Ascending aorta (tissue), 2 donors: ENCODE measurements at places on chromosomes 7 and 10.
A peak's percentile ranks its signal among the peaks of the same experiment; 100 is the strongest.

DNA sequence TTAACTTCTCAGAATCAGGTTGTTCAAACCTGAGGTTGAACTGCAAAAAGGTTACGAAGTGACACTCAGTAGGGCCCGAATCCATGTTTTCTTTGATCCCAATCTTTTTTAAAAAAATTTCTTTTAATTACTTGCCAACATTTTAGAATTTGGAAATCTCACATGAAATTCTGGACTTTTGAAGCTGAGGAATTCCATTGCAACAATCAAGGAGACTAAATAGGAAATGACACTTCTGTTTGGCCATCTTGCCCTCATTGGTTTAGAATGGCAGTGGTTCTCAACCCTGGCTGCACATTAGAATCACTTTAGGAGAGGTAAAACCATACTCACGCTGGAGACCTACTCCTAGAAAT lies 471 bp upstream of the TOMM7 start:
- no peaks in the 10 kb centered on the region for H3K36me3 ChIP-seq
- peak overlapping the region; percentile 80 for H3K27ac ChIP-seq
- DNase-seq = no peak
- no peaks in the 10 kb centered on the region for H3K27me3 ChIP-seq

GRCh38 chr7:43594020-43594419 lies 11.1 kb downstream of the STK17A start:
- H3K4me3 ChIP-seq = no peak overlapping the region
- no peak overlapping the region for H3K27ac ChIP-seq
- H3K36me3 ChIP-seq = peaks cover 21% of the 10 kb centered on the region

- H3K27me3 ChIP-seq = no peaks in the 10 kb centered on the region
- no peak overlapping the region for H3K27ac ChIP-seq
Measured at GRCh38 chr7:129341816-129342806, 92.1 kb upstream of the STRIP2 start.

- H3K27me3 ChIP-seq = no peaks in the 10 kb centered on the region
- H3K4me1 ChIP-seq = no peaks in the 10 kb centered on the region
- DNase-seq = no peak
Measured at GRCh38 chr7:10888861-10889260, 84.8 kb upstream of the PHF14 start.

- H3K4me3 ChIP-seq = no peak overlapping the region
- no peaks in the 10 kb centered on the region for H3K4me1 ChIP-seq
Measured at GRCh38 chr10:10397906-10398305, 619.8 kb upstream of the CELF2 start.

DNA sequence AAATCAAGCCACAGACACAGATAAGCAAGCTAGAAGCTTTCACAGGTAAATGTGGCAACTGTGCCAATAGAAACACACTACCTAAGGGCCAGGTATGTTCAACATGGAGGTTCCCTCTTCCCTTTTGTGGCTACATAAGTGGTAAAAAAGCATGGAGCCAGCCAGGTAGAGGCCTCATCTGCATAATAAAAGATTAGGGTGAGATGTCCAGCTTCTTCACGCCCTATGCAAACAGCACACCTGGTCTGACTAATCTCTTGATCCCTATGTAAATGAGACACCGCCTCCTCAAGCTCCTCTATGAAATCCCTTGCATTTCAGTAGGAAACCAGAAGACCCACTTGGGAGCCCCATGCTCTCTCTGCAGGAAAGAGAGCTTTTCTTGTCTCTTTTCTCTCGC lies 282.2 kb downstream of the NEBL start:
- no peak overlapping the region for H3K27ac ChIP-seq
- no peaks in the 10 kb centered on the region for H3K4me1 ChIP-seq

- H3K4me1 ChIP-seq = no peaks in the 10 kb centered on the region
- peak overlapping the region; percentile 69 for H3K27ac ChIP-seq
- DNase-seq = no peak
- no peaks in the 10 kb centered on the region for H3K27me3 ChIP-seq
Measured at GRCh38 chr10:87660484-87661133, 931 bp downstream of the PAPSS2 start.

DNA sequence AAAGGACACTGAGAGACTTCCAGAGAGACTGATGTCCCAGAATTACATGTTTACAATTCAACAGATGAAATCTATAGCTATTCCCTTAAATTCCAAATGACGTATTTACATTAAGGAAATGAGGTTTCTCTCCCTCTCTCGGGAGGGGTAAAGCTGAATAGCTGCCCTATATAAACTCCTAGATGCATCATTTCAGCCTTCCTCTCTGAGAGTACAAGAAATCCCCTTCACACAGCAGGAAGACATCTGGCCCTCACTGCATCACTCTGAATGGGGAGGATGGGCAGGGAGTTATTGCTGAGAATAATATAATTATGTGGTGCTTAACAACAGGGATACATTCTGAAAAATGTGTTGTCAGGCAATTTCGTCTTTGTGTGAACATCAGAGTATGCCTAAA lies 11.0 kb downstream of the POT1 start:
- no peaks in the 10 kb centered on the region for H3K4me1 ChIP-seq
- H3K36me3 ChIP-seq = peaks cover 13% of the 10 kb centered on the region
- H3K27me3 ChIP-seq = no peaks in the 10 kb centered on the region
- H3K27ac ChIP-seq = no peak overlapping the region
- no peak overlapping the region for H3K4me3 ChIP-seq

GRCh38 chr10:23371073-23371472 lies 26.5 kb upstream of the C10orf67 start:
- no peak for DNase-seq
- H3K27ac ChIP-seq = no peak overlapping the region
- H3K4me1 ChIP-seq = no peaks in the 10 kb centered on the region
- H3K4me3 ChIP-seq = no peak overlapping the region
- H3K36me3 ChIP-seq = no peaks in the 10 kb centered on the region
- H3K27me3 ChIP-seq = no peaks in the 10 kb centered on the region

GRCh38 chr7:50714857-50715256 lies 67.8 kb downstream of the GRB10 start:
- no peak overlapping the region for H3K4me3 ChIP-seq
- DNase-seq = no peak
- H3K27me3 ChIP-seq = no peaks in the 10 kb centered on the region
- no peaks in the 10 kb centered on the region for H3K36me3 ChIP-seq
- peak overlapping the region; percentile 2 for H3K27ac ChIP-seq

GRCh38 chr10:32377458-32378259 lies 30.7 kb upstream of the EPC1 start:
- H3K27me3 ChIP-seq = no peaks in the 10 kb centered on the region
- H3K4me1 ChIP-seq = peaks cover 10% of the 10 kb centered on the region
- peak overlapping the region; percentile 63 for H3K27ac ChIP-seq
- H3K36me3 ChIP-seq = no peaks in the 10 kb centered on the region

DNA sequence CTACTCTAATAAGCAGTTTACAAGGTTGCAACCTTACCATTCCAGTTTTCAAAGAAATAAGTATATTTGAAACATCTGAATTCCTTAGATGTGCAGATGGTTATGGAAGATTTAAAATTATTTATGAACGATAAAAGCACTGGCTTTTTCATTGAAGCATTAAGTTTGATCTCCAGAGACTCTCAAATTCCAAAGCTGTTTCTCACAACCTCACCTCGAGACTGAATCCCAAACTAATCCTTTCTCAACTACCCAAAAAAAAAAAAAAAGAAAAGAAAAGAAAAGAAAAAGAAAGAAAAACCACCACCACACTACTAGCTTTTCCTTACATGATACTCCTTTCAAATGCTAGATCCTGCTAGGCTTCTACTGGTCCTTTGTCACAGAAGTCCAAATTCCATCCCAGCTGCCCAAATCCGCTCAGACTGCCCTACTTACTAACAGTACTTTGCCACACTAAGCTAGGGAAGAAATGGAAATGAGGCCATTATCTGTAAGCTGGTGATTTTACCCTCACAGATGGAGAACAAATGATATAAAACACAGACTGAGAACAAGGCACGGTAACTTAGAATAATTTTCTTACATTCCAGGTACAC lies 100.6 kb upstream of the CDK1 start:
- H3K36me3 ChIP-seq = no peaks in the 10 kb centered on the region
- H3K27me3 ChIP-seq = no peaks in the 10 kb centered on the region
- H3K4me1 ChIP-seq = no peaks in the 10 kb centered on the region
- no peak for DNase-seq
- no peak overlapping the region for H3K4me3 ChIP-seq
- H3K27ac ChIP-seq = no peak overlapping the region

DNA sequence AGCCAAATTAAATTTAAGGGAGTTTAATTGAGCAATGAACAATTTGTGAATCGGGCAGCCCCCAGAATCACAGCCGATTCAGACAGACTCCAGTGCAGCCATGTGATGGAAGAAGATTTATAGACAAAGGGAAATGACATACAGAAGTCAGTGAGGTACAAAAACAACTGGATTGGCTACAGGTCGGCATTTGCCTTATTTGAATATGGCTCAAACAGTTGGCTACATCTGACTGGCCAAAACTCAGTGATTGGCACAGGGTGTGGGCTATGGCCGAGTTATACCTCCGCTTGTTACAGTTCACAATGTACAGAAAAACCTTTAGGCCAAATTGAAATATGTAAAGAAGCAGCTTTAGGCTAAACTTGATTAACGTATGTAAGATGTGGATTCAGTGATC lies 30.8 kb upstream of the EIF4H start:
- H3K36me3 ChIP-seq = no peaks in the 10 kb centered on the region
- no peaks in the 10 kb centered on the region for H3K27me3 ChIP-seq

DNA sequence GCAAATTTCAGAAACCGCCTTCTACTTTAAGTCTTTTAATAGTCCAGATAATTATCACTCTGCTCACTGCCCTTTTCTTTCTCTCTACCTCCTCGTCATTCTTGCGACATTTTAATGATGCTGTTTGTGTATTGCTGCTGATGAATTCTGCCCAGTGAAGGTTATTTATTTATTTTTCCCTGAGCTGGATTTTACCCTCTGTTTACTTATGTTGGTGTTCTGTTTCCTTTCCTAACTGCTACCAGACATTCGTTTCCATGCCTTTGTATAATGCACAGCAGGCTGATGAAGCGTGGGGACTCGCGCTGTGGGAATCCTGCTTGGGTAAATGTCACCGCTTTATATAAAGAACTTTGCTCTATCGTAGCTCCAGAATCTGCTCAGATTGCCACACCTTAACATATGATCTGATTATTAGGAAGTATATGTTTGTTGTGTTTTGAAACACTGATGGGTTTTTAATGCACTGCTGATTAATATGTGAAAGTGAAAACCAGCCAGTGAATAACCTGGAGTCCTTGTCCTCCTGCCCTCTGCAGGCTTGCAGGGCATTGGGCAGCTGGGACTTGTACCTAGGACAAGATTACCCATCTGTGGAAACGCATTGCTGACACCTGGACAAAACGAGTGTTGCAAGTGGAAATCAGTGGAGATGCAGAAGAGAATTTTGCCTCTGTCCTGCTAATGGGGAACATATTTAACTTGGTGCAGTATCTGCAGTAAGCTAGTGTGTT lies 291.5 kb downstream of the SDK1 start:
- H3K27ac ChIP-seq = no peak overlapping the region
- no peak for DNase-seq
- no peak overlapping the region for H3K4me3 ChIP-seq

DNA sequence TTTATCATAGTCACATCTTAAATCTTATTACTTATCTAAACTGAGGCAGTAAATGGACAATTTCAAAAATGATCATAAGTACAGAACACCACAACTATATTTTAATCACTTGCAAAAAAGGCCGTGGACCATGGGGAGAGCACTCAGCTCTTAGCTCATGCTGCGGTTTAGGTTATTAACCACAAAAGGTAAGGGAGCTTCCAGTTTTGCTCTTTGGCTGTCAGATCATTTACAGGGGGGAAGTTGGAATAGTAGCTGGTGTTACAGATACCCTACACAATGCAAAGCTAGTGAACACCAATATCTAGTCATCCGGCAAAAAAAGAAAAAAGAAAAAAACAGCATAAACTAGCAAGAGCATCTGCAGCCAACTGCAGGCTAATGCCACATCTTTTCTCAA lies 147.0 kb downstream of the BBS9 start:
- H3K27ac ChIP-seq = no peak overlapping the region
- DNase-seq = no peak
- H3K4me1 ChIP-seq = no peaks in the 10 kb centered on the region
- H3K4me3 ChIP-seq = no peak overlapping the region
- H3K27me3 ChIP-seq = no peaks in the 10 kb centered on the region

GRCh38 chr7:20754001-20754400 lies 32.7 kb downstream of the SP8 start:
- H3K36me3 ChIP-seq = no peaks in the 10 kb centered on the region
- H3K4me1 ChIP-seq = no peaks in the 10 kb centered on the region
- H3K27ac ChIP-seq = no peak overlapping the region
- H3K4me3 ChIP-seq = no peak overlapping the region
- H3K27me3 ChIP-seq = no peaks in the 10 kb centered on the region

DNA sequence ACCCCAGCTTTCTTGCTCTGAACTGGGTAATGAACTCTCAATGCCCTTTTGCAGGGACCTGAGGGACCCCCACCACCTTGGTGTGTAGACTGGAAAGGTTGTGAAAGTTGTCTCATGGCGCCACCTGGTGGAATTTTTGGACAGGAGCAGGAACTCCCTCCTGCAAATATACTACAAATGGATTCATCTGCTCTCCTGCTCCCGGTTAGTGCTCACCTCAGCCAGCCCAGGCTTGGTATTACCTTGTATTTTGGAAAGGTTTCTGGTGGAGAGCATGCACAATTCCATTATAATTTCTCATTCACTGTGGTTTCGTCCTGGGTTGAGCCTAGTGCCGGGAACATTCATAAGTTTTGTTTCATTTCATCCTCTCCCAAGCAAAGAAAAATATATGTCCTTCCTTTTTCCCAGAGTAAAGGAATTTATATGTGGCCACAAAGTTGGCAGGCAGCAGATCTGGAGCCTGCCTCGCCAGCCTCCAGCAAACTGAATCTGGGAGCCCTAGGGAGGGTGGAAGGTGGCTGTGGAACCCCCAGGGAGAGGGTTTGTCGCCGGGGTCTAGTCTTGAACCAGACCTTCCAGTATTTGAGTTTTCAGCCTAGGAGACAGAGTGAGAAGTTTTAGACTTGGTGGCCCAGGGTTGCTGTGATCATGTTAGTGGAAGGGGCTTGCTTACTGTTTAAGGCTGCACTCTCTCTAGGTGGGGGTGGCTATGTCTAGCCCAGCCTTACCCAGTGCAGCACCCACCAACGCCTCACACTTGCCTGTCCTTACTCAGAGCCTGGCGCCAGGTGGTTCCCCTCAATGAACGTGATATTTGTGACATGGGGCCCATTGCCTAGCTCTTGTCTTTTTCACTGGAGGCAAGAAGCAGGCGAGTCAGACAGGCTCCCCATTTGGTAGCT lies 9.5 kb downstream of the FAM241B start:
- peaks cover 4% of the 10 kb centered on the region for H3K4me1 ChIP-seq
- no peak overlapping the region for H3K4me3 ChIP-seq
- no peaks in the 10 kb centered on the region for H3K27me3 ChIP-seq
- no peaks in the 10 kb centered on the region for H3K36me3 ChIP-seq
- peak; percentile 72 for DNase-seq

DNA sequence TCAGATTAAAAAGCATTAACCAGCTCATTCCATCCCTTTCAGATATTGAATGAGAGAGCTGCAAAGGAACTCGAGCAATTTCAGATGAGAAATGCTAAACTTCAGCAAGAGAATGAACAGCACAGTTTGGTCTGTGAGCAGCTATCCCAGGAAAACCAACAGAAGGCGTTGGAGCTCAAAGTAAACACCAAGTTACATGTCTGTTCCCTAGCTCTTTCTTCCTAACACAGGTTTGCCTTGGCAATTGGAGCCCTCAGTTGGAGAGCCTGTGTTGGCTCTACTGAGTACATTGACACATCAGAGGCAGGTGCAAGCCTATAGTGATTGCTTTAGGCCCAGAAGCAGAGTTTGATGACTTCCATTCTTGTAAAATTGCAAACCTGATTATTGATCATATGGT lies 14.7 kb downstream of the CFAP58 start:
- no peak for DNase-seq
- H3K4me3 ChIP-seq = no peak overlapping the region

GRCh38 chr7:141387521-141388217 lies 163.5 kb upstream of the AGK start:
- no peak overlapping the region for H3K4me3 ChIP-seq
- H3K4me1 ChIP-seq = no peaks in the 10 kb centered on the region
- no peaks in the 10 kb centered on the region for H3K36me3 ChIP-seq
- no peak overlapping the region for H3K27ac ChIP-seq
- DNase-seq = no peak
- no peaks in the 10 kb centered on the region for H3K27me3 ChIP-seq
